Ascending aorta (tissue), 2 donors: ENCODE measurements at places on chromosomes 11 and 22.

DNA sequence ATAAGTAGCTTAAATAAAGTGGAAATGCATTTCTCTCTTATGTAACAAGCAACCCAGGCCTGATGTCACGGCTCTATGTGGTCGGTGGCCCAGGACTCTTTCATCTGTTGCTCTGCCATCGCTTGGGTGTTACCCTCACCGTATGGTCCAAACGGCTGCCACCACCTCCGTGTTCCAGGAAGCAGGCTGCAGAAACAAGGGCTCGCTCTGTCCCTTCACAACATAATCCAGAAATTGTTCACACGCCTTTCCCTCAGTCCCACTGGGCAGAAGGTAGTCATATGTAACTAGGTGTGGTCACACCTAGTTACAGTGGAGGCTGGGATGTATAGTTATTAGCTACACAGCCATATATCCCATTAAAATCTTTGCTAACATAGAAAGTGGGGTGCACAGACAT is 421.0 kb downstream of the SOX6 start:
- DNase-seq, result no peak

- no peak for DNase-seq
These were observed 15.1 kb upstream of the LGR4 start for GRCh38 chr11:27487706-27488105.

DNA sequence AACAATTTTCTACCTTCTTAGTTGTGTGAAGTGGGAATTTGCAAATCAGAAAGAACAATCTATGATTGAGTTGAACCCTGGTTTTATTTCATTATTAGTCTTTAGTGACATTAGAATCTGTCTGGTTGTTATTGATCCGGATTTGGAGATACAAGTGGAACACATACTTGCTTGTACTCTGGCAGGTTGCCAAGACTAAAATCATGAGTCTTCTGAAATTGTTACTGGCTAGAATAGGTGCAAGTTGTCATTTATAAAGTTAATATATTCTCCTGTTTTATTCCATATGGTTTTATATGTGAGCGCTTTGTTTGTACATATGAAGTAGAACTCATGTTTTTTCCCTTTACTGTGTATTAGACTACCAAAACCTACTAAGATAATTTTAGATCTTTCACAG is 23.0 kb downstream of the CCDC15 start:
- no peak for DNase-seq

GRCh38 chr22:32958001-32958400 is 100.2 kb downstream of the SYN3 start:
- DNase-seq, result no peak

- DNase-seq, result no peak
These were observed 638.8 kb upstream of the CCDC90B start for GRCh38 chr11:83924795-83925542.

DNA sequence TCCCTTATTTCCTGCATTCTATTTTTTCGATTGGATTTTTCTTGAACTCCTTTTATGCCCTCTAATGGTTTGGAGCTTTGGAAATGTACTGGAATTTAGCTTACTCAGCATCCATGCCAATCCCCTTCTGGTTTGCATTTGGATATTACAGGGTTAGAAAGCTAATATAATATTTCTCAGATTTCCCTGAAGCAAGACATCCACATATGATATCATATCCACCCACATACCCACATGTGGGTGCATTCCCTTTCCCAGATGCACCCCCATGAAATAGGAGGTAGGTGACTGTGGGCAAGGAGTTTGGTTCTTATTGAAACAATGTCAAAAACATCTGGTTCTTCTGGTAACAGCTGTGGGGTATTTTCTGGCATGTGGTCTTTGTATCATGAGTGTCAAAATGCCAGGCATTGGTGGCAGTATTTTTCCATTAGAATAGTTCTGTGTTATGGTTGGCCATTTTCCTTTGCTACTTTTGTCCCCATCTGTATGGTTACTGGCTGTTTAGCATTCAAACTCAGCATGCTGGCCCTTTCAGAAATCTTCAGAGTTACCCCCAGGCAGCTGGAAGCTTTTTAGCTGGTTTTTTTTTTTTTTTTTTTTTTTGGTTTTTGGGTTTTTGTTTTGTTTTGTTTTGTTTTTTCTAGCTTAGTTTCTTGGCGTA is 32.7 kb upstream of the DDX10 start:
- DNase-seq, result no peak

GRCh38 chr11:104841973-104842525 is 56.2 kb downstream of the CASP12 start:
- no peak for DNase-seq

GRCh38 chr11:115522302-115522701 is 18.1 kb upstream of the CADM1 start:
- no peak for DNase-seq

DNA sequence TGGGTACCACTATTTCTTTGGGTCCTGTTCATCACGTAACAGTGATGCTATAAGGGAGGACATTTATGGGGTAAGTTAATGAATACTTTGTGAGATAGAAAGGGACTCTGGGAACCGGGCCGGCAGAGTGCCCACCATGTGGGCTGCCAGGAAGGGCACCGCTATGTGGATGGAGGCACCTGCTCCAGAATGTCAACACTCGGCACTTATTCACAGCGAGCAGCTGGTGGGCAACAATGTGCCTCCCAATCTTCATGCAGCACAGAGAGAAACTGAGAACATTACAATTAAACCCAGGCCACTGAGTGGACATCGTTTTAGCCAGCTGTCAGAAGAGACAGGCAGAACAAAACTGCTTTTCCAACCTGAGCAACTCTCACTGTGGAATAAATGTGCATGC is 15.8 kb upstream of the ELFN2 start:
- DNase-seq, result no peak

- DNase-seq, result no peak
These were observed 282.5 kb downstream of the CTTN start for GRCh38 chr11:70680781-70681281.

- no peak for DNase-seq
These were observed 75.4 kb downstream of the SWAP70 start for GRCh38 chr11:9739123-9739900.

- DNase-seq, result no peak
These were observed 151.8 kb upstream of the GRIA4 start for GRCh38 chr11:105458071-105458470.
